ENCODE measurements at places on chromosomes 1 and 21.

DNA sequence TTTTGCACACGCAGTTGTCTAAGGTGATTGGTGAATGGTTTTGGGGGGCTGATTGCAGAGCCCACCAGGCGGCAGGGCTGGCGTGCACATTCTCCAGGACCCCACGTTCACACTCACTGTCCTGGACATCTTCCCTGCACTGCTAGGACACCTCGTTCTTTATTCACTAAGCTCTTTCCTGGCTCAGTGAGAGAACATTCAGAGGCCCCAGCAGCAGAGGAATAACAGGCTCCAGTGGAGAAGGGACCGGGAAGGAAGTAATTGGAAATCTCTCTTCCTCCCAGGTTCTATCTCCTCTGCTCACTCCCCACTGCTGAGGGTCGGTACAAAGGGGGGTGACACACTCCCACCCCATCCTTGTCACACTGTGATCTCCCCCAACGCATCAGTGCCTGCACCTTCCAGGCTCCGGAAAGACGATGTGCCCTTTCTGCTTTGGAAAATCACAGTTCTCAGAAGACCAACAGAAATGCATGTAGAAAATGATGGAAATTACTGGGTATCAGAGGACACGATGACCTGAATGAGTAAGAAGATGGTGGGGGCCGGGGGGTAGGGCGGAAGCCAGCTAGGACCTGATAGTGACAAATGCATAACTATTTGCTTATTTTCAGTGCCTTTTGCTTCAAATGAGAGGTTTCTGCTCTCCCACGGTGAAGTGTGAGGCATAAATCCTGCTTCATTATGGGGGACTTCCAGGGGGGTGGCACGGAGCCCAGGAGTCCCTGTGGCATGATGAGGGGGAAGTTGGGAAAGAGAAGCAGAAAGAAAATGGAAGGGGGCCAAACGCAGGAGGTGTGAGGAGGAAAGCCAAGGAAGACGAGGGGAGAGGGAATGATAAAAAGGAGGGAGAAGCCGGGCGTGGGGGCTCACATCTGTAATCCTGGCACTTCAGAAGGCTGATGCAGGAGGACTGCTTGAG, 25.2 kb upstream of the KIF26B start:
- DNase-seq = no peak

- no peak for DNase-seq
Measured at GRCh38 chr1:92117526-92117925, 37.4 kb downstream of the BTBD8 start.

GRCh38 chr1:234976861-234977680, 151.6 kb downstream of the TOMM20 start:
- no peak for DNase-seq

DNA sequence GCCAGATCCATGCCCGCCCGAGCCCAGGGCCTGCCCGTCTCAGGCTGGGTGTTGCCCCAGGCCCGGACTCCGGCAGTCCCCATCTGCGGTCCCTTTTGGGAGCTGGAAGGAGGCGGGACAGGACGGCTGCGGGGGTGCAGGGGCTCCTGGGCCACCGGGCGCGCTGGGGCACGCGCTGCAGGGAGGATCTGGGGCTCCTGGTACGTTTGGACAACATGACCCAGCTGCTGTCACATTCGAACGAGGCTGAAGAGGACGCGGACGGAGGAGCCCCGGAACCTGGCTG, 6.6 kb upstream of the CALML6 start:
- no peak for DNase-seq

GRCh38 chr1:179599623-179600249, 8.1 kb downstream of the TDRD5 start:
- DNase-seq = no peak

DNA sequence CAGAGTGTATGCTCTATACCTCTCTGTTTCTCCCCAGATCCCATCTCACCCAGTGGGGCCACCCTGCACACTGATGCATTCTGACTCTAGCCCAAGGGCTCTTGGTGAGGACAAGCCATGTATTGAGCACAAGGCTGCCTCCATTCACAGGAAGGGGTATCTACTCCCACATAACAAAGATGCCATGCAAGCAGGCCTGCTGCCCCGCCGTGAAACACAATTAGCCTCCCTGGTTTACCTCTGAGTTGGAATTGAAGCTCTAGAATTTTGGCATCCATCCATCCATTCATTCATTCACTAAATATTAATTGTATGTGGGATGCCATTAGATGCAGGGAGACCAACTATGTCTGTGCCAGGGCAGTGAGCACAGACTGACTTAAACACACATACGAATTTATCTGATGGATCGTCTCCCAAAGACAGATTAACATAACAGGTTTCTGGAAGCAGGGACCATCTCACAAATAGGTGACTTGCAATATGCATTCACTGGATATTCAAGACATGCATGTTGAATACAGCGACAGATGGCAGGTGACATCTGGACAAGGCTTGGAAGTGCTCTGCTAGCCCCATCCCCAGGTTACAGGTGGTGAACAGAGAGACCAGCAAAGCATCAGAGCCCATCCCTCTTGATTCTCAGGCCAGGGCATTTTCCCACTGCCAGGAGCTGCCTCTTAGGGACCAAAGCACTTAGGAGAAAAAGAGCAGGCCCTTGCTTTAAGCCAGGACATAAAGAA, 34.3 kb downstream of the TRABD2B start:
- no peak for DNase-seq

DNA sequence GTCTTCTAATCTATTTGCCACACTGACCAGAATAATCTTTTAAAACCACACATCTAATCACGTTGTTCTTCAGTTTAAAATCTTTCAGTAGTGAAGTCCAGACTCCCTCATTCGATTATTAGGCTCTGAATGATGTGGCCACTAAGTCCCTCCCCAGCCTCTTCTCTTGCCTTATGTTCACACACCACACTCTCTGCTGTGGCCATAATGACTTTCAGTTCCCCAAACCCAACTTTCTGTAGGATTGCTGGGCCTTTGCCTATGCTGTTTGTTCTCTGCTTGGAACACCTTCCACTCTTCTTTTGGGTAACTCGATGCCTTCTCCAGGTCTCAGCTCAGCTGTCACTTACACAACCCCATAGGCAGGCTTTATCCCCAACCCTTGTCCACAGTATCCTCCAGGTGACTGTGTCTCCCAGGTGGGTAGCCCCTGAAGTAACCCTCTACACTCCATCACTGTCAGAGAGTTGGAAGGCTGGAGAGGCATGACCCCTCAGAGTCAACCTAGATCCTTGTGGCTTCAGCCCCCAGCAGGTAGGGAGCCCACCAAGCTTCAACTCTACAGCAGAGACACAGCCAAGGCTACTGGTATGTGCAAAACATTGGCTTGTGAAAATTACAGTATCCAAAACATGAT, 8.4 kb upstream of the SLC37A1 start:
- no peak for DNase-seq

DNA sequence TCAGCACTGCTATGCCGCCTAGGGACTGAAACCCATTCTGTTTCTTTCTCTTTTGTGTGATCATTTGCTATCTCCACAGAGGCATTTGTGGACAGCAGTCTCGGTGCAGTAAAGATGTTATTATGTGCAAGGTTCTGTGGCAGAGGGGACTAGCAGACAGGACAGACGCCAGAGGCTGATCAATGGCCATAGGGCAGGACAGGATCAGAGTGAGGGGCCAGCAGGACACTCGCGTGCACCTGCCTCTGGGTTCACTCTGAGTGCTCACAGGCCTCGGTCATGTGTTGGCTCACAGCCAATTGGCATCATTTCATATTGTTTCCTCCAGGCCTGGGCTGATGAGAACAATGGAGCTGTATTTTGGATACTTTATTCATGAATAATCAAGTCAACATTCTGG, 212.6 kb downstream of the TGFB2 start:
- DNase-seq = no peak

DNA sequence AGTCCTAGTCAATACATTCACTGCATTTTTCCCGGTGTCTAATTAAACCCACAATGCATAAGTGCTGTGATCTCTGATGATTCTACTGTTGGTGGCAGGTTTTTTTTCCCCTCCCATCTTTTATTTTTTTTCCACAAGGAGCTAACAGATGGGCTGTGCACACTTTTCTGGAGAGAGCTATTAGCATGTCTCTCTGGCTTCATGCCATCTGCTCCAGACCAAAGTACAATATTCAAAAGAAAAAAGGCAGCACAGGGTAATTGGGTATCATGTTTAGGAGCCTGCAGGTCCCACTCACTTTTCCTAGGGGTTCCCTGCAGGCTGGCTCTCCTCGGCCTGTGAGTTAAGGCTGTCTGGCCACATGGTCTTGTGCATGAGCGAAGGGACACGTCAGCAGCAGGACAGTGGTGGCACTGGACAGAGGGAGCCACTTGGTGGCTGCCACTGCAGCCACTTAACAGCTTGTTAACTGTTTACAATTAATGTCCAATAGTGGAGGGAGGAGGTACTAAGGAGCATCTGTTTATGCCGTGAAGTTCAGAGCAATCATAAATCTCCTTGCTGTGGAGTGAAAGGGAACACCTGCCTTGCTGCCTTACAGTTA, 53.5 kb upstream of the C8B start:
- DNase-seq = no peak

DNA sequence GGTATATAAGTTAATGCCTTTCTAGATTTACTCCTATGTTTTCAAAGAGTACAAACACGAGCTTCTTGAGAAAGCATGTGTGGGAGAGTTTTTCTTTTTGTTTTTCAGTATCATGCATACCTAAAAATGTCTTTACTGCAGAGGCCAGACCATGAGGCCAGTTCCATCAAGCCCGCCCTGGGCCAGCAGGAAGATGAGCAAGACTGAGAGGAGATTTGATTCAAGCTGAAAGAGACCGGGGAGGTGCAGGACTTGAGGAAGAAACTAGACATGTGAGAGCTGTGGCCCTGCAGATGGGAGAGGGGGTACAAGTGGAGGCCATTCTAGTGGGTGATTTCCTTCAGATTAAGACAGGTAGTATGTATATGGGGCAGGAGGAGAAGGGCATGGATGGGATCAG, 33.4 kb upstream of the NTPCR start:
- no peak for DNase-seq

DNA sequence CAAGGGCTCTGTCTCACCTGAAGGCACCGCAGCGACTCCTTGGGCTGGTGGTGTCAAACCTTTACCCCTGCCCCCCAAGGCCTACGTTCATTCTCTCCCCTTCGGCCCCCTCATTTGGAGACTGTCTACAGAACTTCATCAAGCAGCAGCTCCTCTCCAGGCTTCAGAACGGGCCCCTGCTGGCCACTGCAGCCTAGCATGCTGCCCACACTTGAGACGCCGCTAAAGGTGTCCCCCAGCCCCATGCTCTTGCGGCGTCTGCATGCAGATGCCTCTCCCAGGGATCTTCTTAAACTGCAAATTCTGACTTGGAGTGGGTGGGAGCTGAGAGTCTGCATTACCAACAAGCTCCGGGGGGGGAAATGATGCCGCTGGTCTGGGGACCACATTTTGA, 104.2 kb downstream of the PRDM2 start:
- no peak for DNase-seq

DNA sequence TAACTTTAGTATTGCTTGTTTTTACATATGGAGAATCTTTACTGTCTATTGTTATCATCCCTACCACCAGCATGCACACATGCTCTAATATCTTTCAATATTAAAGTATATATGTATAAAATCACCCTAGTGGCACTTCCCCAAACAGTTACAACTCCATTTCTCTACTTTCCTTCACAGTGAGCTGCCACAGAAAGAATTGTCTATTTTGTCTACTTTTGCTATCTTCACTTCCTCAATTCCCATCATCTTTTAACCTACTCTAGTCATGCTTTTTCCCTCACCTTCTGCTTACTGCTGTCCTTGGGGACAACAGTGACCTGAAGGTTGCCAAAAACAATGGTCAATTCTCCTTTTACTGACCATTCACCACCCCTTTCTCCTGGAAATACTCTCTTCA, 59.2 kb downstream of the VCAM1 start:
- DNase-seq = no peak

- DNase-seq = no peak
Measured at GRCh38 chr1:5661196-5662085, 330.8 kb downstream of the NPHP4 start.

GRCh38 chr1:155946633-155947219, 5.3 kb downstream of the RXFP4 start:
- no peak for DNase-seq

DNA sequence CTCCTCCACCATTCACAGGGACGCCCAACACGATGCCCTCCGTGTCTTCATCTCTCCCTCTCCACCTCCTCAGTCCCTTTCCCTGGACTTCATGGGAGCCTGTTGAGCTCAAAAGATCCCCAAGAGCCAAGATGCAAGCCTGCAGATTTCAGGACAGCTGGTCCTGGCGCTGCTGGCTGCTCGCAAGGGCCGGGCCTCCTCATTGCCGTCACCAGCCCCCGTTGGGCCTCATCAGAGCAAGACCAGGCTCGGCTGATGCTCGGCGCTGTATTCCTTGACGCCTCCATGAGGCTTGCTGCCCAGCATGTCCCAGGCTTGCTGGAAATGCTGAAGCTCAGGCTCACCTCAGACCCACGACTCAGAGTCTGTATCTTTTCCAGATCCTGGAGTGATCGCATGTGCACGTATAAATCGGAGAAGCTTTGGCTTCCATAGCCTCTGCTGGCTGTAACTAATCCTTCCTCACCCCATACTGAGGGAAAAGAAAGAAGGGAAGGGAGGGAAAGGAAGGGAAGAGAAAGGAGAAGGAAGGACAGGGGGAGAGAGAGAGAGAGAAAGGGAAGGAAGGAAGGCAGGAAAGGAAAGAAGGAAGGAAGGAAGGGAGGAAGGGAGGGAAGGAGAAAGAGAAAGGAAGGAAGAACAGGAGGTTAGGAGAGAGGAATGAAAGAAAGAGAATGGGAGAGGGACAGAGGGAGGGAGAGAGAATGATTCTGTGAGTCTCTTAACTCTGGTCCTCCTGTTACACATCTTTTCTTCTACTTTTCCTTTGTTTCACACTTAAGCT, 94.6 kb downstream of the KCNJ15 start:
- DNase-seq = no peak

DNA sequence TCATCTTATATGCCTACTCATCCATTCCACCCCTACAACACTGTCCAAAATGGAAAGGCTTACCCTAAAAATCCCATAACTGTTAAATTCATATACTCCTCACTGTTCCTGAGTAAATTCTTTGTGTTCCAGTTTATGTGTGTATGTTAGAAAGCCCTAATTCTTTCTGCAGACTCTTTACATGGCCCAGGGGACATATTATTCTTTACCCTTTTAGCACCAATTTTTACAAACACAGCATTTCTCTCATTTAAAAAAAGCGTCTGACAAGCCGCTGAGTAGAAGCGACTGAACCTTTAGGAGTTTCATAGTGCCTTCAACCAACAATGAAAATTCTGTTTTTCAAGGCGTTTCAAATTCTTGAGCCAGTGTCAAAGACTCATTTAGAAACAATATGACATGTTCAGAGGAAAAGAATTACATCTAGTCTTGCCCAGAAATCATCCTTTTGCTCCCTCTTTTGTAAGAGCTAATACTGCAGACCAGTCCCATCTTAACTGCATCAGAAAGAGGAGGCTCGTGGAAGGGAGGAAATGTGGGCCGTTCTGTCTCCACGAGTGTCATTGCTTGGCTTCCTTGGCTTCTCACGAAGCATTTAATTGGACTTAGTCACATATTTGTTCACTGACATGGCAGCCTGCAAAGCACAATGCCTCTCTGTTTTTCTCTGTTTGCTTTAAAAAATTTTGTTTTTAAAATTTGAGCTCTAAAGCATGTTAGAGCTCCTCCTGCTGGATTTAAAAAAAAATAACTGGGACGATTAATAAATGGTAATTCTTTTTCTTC, 21.3 kb upstream of the C1orf105 start:
- no peak for DNase-seq

Data from stimulated activated CD8-positive, alpha-beta memory T cell treated with anti-CD3 and anti-CD28 coated beads, Interleukin-15, amount 100 ng/mL, for 48 hours (primary cell).